ENCODE measurements at places on chromosomes 3 and 15. TPM values are rescaled to one million over a fixed set of nuclear protein-coding genes. Genes with fewer than 3 reads are reported as not detected.

TBC1D2B gene
- total RNA-seq: 45.7 TPM

TP63 gene
- not detected for total RNA-seq

GPR62 gene
- total RNA-seq: not detected

SLC22A14 gene
- 1.6 TPM for total RNA-seq

CNTN4 gene
- not detected for total RNA-seq

ZNF385D gene
- total RNA-seq: not detected

HCN4 gene
- total RNA-seq: under 0.01 TPM

All from placental epithelial cell (primary cell).